ENCODE measurements at places on chromosomes 12 and 14. TPM values are rescaled to one million over a fixed set of nuclear protein-coding genes. Genes with fewer than 3 reads are reported as not detected.

DNA sequence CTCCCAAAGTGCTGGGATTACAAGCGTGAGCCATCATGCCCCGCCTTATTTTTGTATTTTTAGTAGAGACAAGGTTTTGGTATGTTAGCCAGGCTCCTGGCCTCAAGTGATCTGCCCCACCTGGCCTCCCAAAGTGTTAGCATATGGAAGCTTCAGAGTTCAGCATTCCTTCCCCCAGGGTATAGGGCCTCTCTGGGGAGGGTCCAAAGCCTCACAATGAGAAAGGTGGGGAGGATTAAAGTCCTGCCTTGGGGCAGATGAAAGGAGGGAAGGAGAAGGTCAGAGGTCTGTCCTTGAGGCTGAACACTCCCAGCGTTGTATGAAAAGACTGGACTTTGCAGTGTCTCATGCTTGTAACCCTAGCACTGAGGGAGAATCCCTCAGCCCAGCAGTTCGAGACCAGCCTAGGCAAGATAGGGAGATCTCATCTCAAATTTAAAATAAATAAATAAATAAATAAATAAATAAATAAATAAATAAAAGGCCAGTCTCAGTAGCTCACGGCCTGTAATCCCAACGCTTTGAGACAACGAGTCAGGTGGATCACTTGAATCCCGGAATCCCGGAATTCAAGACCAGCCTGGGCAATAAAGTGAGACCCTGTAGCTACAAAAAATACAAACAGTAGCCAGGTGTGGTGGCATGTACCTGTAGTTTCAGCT, 22.0 kb upstream of the RCOR1 start:
- DNase-seq = no peak

BTBD7 gene
- 55.7 TPM for total RNA-seq

PPP2R5E gene
- total RNA-seq = 44.0 TPM

ADCY4 gene
- total RNA-seq = 1.4 TPM

INSM2 gene
- 0.47 TPM for total RNA-seq

DNA sequence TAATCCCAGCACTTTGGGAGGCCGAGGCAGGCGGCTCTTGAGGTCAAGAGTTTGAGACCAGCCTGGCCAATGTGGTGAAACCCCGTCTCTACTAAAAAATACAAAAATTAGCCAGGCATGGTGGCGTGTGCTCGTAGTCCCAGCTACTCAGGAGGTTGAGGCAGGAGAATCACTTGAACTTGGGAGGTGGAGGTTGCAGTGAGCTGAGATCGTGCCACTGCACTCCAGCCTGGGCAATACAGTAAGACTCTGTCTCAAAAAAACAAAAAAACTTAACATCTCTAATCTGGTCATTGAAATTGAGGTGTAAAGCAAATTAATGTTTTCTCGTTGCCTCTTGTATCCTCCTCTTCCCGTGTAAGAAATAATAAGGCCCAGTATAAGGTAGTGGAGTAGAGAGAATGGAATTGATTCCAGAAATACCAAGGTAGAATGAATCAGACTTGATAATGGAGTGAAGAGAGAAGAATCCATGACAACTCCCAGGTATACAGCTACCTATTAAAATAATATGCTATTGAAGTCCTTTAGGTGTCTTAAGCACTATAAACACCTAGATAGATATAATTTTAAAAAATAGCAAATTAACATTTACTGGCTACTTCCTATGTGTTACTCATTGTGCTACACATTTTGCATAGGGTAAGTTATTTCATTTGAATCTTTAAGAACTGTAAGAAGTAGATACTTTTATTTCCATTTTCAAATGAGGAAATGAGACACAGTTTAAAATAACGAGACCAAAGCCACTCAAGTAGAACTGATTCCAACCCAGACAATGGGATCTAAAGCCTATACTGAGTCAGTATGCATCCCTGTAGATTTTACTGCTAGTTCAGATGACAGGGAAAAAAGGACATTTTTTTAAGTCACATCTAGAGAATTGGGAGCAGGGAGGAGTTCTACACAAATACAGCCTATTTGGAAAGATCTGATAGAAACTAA, 23.2 kb downstream of the RAP1B start:
- DNase-seq = no peak

RASSF9 gene
- 0.47 TPM for total RNA-seq

DNA sequence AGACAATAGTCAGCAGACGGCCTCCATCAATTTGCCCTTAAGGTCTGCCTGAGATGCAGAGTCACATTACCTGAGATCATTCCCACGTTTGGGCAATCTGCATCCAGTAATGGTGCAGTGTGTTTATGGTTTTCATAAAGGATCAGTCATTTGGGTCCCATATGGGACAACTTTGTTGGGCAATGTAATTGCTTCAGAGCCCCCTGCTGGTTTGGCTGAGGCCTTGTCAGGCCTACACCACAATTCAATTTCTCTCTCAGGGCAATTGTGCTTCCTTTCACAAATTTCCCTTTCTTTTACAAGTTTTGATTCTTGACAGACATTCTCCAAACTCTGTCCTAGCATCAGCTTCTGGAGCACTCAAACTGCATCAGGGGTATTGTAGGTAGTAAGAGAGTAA, 191.2 kb upstream of the SSTR1 start:
- no peak for DNase-seq

All from occipital lobe (tissue), 3 donors.